ENCODE measurements at places on chromosomes 1 and 21.

- no peak for DNase-seq
These were observed 11.1 kb downstream of the FLG start for GRCh38 chr1:152313970-152314369.

DNA sequence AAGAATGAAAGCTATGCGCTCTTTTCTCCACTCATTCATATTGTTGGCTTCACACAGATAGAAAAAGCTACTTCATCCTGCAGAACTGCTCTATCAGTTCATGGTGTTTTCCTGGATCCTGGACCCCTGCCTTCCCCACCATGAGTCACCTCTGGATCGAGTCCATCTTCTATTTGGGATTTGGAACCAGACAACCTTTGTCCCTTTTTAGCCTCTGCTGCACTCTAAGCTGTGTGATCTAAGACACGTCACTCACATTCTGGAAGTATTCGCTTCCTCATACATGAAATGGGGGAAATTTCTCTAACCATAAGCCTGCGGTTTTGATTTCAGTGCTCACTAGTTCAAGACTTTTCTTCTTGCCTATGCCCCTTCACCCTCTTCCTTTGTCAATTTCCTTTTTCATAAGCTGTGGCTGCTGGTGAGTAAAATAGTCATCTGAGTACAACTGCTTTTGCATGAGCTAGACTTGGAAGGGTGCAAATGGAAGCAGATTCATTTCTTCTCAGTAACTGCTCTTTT, 14.1 kb upstream of the DEGS1 start:
- no peak for DNase-seq

GRCh38 chr21:35658242-35658641, 402.1 kb downstream of the SETD4 start:
- DNase-seq, result no peak

- no peak for DNase-seq
These were observed 18.8 kb upstream of the ACTRT2 start for GRCh38 chr1:3002349-3003038.

- no peak for DNase-seq
These were observed 6.7 kb downstream of the HSF2BP start for GRCh38 chr21:43652616-43653015.

GRCh38 chr21:46032100-46032499, 50.5 kb downstream of the COL6A1 start:
- DNase-seq, result no peak

DNA sequence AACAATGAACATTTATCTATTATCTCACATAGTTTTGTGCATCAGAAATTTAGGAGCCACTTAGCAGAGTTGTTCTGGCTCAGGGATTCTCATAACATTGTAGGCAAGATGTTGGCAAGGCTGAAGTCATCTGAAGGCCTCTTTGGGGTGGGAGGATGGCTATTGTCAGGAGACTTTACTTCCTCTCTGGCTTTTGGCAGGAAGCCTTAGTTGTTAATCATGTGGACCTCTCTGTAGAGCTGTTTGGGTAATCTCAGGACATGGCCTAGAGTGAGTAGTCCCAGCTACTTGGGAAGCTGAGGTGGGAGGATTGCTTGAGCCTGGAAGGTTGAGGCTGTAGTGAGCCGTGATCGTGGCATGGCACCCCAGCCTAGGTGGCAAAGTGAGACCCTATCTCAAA, 40.2 kb downstream of the RASAL2 start:
- no peak for DNase-seq

GRCh38 chr1:2112280-2112701, 62.1 kb downstream of the PRKCZ start:
- DNase-seq, result no peak

DNA sequence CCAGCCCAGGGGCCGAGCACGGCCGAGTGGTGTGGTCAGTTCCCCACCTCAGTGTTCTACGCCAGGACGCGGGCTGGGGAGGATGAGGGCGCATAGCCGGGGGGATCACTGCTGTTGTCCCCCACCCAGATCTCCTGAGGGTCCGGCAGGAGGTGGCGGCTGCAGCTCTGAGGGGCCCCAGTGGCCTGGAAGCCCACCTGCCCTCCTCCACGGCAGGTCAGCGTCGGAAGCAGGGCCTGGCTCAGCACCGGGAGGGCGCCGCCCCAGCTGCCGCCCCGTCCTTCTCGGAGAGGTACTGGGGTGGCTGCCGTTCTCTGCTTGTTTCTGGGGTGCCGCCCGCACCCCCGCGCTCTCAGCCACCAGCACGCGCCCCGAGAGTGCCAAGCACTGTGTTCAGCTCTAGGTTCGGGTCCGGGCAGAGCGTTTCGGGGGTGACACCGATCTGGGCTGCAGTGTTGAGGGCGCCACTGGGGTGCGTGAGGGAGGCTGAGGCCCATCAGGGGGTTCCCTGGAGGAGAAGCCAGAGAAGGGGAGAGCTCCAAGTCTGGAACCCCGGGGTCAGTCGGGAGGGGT, 17.4 kb downstream of the SAMD11 start:
- no peak for DNase-seq

DNA sequence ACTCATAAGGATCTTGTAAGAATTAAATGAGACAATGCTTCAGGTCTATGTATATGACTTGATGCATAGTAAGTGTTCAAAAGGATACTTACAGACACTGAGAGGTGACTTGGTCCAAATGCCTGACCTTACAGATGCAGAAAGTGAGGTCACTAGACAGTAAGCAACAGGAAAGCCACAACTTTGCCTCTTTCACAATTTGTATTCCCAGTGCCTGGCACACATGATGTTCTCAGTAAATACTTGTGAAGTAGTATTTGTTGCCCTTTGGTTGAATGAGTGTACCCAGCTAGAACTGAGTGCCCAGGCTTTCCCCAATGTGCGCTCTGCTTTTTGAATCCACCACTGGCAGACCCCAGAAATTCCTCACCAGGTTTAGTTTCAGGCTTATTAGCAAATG, 105.1 kb downstream of the BEND5 start:
- no peak for DNase-seq

- no peak for DNase-seq
These were observed 15.2 kb downstream of the HENMT1 start for GRCh38 chr1:108645564-108646184.

- DNase-seq, result no peak
These were observed 73.1 kb upstream of the TMEM51 start for GRCh38 chr1:15080328-15081007.

DNA sequence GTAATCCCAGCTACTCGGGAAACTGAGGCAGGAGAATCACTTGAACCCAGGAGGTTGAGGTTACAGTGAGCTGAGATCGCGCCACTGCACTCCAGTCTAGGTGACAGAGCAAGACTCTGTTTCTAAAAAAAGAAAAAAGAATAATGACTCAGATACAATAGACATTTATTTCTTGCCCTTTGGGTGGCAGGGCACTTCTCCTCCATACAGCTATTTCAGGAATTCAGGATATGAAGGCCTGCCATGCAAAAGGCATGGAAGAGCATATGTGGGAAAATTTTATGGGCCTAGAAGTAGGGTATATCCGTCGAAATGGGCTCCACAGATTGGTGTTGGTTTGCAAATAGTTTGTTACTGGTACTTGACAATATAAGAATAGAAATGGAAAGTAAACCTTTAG, 20.2 kb upstream of the POGZ start:
- no peak for DNase-seq

DNA sequence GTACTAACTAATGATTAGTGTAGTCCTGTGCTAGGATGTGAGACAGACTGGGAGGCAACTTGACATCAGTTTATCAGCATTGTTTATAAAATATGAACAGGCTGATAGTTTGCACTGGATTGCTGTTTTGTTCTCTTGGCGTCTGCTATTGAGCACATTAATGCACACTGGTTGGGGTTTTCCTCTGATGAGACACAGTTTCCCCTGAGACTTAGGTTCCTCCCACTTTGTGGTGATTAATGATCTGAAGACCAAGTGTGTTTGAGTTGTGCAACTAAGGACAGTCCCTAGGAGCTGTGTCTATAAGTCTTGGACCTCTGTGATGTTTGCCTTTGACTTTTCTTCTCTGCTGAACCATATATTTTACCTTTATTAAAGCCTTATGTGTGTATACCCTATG, 1015.4 kb downstream of the AMY1C start:
- no peak for DNase-seq

DNA sequence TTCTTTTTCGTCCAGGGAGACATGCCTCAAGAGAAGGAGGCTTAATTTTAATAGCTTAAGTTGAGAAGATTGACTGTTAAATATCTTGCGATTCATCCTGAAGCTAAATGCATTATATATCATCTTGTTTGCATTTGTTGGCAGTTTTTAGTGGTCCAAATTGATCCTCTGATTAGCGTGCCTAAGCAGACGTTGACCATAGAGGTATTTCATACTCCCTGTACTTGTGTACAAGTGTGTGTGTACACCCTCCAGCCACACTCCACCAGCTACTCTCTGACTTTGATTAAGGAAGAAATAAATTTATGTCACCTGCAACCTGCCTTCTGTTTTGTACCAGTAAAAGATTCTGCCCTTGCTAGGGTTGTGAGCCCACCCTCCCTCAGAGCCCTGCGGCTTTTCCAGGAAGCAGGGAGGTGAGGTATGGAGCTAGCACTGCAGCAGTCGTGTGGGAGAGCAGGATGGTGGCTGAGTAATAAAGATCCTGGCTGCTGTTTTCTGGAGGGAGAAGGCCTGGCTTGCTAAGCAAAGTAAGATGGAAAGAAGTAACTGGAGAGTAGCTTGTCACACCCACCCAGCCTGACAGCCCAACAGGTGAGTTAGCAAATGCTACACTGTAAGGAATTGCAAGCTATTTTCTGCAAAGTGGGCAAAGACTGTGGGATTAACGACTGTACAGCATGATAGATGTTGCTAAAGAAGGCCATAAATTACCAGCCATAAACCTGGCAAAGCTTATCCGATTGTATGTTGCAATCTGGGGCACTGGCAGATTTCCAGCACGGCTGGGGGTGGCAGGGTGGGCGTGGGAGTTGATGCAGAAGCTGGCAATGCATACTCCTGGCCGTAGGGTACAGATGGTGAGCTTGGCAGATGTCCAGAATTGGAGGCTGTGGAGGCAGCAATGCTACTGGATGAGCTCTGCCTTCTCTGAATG, 170.2 kb downstream of the TNR start:
- DNase-seq, result no peak

DNA sequence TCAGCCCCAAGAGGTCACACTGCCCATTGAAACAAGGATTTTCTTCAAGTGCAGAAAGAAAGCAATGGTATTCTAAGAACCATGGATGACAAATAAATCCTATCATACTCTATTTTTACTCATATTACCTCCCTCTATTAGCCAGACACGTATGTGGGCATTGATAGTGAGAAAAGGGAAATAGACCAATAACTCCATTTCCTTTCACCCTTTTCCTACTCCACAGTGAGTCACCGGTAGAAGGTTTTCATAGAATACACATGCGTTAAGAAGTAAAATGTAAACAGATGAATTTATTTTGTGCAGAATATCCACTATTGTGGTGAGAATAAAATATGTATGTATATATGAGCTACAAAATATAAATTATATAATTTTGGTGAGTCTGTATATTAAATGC, 568.9 kb upstream of the ADGRL4 start:
- no peak for DNase-seq

Measured in stimulated activated CD8-positive, alpha-beta memory T cell treated with anti-CD3 and anti-CD28 coated beads, Interleukin-15, amount 100 ng/mL, for 4 hours (primary cell).